Activated CD8-positive, alpha-beta memory T cell treated with anti-CD3 and anti-CD28 coated beads for 4 hours (primary cell): ENCODE measurements at places on chromosomes 7 and 10.

DNA sequence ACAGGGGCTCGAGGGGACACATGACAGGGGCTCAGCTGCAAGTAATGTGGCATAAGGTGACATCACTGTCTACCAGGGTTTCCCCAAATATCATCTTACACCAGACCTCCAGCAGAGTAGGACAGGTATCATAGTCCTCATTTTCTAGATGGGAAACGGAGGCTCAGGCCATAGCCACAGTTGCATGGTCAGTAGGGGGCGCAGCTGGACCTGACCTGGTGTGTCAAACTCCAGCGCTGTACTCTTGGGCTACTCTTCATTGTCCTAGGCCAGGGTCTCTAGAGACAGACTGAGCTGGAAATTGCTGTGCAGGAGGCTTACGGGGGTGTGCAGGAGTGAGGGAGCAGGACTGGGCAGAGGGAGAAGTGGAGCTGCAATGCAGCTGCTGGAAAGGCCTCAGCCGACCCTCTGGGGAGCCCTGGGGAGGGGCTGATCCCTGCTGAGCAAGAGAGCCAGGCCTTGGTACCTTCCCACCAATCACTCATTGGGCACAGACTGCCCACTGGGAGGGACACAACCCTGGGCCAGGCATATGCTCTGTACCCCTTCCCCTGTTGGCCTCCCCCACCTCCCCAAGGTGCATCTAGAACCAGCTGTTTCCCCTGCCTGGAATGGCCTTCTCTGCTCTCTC is 89.9 kb downstream of the CDH23 start:
- DNase-seq, result peak; percentile 11

DNA sequence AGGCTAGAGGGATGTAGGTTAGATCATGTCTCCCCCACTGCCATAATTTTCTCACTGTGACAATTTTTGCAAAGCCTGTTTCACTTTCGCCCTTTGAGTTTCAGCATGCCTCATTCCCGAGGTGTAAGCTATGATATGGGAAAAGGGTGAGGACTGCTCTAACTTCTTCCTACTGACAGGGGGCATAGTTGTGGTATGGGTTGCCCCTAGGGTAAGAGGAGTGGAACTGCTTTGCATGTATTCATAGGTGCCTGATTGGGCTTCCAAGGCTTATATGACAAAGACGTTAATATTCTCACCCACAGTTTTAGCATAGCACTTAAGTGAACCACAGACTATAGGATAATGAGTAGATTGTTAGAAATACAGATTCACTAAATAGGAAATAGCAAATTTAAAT is 148.7 kb downstream of the BBS9 start:
- DNase-seq, result no peak

DNA sequence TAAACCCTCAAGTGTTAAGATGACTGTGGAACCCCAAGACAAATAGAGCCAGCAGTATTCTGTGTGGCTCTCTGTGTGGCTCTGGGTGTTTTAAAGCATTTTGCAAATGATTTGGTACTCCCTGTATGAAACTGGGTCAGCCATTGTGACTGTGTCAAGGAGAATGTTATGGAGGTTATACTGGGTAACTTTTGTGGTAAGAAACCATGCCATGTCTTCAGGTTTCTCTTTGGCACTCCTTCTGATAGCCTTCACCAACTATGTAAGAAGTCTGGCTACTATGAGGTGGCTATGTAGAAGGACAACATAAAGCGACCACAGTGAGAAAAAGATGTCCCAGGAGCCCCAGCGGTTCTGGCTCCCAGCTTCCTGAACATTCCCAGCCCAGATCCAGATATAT is 226.6 kb upstream of the RHOBTB1 start:
- no peak for DNase-seq

DNA sequence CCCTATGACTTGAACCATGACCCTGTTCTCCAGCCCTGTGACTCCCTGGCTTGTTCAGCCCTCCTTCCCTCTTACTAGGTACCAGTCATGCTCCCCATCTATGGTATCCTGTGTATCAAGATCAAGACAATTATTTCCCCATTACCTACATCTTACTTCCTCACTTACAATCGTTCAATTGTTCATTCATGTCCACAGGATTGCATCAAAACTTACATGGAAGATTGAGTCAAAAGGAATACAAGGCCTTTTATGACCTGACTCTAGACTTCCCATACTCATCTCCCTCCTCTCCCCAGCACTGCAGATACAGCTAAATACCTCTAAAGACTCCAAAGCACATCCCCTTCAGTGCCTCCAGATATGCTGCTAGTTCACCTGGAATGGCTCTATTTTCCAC is 109.2 kb downstream of the CTTNBP2 start:
- no peak for DNase-seq

- DNase-seq, result no peak
Observed at GRCh38 chr10:3806603-3807002, 21.6 kb upstream of the KLF6 start.
